ENCODE measurements at places on chromosomes 1 and 21.

DNA sequence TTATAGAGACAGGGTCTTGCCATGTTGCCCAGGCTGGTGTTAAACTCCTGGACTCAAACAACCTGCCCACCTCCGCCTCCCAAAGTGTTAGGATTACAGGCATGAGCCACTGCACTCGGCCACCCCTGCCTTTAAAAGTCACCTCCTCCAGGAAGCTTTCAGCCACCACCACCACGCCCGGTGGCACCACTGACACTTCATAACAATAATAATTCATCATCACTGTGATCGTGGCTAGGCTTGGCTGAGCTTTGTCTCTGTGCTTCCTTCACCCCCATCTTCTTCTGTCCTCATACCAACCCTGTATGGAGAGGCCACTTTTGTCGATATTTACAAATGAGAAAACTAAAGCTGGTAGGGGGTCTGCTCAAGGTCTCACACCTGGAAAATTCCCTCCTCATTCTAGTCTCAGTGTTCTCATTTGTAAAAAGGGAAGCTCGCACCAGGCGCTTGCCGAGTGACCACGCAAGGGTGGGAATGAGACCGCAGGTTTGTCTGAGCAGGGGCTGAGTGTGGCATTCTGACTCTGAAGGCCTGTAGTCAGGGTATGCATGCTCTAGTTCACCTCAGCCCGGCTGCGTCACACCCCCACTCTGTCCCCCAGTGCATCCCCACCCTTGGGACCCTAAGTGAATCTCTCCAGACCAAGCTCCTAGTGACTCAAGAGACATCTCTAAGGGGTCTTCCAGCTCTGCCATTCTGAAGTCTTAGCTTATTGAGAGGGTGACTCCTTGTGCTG, 12.9 kb upstream of the EPHA2 start:
- DNase-seq: no peak

GRCh38 chr1:178093951-178094738, at the start of gene RASAL2:
Gene RASAL2 (plus strand): TSS chr1:178094104. CDS start chr1:178094493, 389 bp downstream.
- DNase-seq: no peak

DNA sequence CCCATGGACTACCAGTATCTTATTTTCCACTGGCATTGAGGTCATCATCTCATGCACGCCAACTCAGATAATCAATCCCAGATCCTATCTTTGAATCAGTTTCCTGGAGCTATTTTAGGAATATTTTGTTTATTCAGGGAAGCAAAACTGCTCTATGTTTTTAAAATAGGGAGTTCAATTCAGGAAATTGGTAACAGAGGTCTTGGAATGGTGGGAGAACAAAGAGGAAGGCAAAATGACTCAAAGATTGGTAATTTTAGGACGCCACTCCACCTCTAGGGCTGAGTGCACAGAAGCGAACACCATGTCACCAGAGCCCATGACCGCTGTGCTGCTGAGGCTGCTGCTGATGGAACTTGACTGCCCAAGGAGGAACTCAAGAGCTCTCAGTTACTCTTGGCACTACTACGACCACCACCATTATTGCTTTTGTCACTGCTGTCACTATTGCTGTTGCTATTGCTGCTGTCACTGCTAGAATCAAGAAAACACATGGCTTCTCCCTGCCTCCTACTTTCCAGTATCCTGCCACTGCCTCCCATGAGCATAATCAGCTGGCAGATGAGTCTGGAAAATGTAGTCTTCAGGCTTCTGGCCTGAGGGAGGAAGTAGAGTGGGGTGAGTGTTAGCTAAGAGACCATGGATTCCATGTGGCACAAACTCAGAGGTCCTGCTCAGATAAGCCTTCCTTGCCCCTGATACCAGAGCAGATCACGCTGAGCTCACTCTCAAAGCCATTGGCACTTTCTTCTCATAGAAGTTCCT, 71.6 kb upstream of the CNIH3 start:
- DNase-seq: no peak

- DNase-seq: no peak
These were observed 40.4 kb upstream of the PIGC start for GRCh38 chr1:172484252-172484651.

- DNase-seq: no peak
These were observed 482 bp downstream of the GRIK1 start for GRCh38 chr21:29939104-29939923.

DNA sequence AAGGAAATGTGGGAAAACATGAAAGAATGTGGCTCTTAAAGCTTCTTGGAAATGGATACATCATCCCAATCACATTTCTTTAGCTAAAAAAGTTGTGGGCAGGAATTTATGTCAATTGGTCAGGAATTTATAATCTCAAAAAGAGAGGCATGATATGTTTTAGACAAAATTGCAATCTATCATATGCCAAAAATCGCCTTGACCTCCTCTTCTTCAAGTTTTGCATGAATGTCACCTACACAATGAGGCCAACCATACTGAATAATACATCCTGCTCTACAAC, 42.4 kb downstream of the ATP6V1G3 start:
- no peak for DNase-seq

DNA sequence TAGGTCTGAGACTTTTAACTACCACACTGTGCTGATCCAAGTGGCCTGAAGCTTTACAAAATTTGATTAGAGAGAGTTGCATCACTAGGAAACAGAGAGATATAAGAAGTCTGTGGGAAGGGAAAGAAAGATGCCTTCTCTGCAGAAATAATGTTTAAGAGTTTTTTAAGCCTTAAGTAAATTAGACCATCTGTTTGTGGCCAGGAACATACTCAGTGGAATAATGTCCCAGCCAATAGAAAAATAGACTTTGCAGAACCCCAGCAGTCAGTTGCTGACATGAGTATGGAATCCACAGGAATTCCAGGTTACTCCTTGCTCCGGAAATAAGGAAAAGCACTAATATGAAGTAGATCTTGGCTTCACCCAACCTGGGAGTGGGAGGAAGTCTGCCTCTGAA, 144.8 kb downstream of the ST6GALNAC5 start:
- DNase-seq: no peak

GRCh38 chr1:177413982-177414596, 243.3 kb downstream of the BRINP2 start:
- no peak for DNase-seq

DNA sequence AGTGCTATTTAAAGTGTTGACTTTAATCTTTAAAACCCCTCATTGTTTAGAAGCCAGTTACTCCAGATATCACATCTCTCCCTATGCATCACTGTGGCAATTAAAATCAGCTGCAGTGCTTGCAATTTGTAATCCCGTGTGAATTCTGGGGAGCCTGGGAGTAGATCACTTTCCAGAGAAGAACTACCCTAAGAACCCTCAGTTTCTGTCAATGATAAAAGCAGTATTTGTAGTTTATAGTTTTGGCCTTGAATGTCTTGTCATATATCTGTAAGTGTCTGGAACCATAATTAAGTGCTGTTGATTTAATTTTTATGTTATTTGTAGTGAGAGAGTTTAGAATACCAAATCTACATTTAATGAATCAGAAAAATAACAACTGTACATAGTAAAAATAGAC, 5.5 kb upstream of the SPAG17 start:
- DNase-seq: no peak

DNA sequence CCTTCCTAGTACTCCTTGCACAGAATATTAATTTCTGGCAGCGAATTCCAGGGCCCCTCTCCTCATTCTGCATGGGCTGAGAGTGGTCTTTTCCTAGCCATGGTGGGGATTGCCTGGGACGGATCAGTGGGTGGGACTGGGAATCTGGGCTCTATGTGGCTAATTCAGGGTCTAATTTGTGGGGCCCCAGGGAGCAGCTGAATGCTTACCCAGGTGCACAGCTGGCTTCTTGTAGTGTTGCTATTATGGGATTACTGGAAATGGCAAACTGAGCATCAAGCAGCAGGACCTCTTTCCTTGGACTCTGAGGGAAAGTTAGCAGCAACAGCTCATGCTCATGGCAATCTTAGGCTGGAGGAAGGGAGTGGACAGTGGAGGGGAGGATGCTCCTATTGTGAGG, 187.1 kb upstream of the CACNA1E start:
- no peak for DNase-seq

GRCh38 chr1:161743231-161743630, 6.4 kb upstream of the DUSP12 start:
- no peak for DNase-seq

DNA sequence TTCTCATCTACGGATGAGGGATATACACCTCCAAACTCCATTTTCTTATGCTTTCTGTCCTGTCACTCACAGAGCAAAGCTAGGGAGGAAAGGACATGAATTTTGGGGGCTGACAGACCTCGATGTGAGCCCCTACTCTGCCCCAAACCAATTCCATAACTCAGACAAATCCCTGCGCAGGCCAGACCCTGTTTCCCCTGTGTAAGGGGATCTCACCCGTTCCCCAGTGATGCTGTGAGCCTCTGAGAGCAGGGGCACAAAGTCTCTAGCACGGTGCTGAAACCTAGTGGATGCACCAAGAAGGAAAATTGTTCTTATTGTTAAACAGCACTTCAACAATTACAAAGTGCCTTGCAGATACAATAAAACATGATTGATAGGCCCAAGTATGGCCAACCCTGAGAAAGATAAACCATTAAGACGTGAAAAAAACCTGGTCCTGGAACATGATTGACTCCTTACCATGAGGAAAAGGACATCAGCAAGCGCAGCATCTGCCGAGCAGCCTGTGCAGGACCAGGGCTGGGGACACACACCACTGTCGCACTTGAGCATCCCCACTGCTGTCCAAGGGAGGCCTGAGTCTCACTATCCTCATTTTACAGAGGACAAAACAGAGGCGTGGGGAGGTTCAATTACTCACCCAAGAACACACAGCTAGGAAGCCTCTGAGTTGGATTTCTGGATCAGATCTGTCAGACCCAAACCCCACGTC, 137.8 kb downstream of the GLIS1 start:
- DNase-seq: no peak

- no peak for DNase-seq
These were observed 182.3 kb downstream of the RRAGC start for GRCh38 chr1:38677311-38677710.

DNA sequence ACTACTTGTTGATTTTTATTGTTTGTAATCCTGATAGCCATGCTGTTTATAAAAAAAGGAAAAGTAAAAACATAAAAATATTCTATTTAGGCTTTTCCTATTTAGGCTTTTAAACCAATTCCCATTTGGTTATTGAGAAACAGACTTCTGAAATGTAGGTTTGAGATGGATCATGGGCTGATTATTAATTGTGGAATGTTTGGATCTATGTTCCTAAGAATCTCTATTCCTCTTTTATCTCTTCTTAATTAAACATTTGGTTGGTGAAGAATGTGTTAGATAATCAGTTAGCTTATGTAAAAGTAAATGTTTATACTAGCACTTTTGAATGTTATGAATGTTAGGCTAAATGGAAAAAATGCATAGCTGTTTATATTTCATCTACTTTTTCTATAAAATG, 97.4 kb downstream of the ATF6 start:
- DNase-seq: no peak

GRCh38 chr21:42753804-42754203, 100.4 kb downstream of the PDE9A start:
- DNase-seq: no peak

DNA sequence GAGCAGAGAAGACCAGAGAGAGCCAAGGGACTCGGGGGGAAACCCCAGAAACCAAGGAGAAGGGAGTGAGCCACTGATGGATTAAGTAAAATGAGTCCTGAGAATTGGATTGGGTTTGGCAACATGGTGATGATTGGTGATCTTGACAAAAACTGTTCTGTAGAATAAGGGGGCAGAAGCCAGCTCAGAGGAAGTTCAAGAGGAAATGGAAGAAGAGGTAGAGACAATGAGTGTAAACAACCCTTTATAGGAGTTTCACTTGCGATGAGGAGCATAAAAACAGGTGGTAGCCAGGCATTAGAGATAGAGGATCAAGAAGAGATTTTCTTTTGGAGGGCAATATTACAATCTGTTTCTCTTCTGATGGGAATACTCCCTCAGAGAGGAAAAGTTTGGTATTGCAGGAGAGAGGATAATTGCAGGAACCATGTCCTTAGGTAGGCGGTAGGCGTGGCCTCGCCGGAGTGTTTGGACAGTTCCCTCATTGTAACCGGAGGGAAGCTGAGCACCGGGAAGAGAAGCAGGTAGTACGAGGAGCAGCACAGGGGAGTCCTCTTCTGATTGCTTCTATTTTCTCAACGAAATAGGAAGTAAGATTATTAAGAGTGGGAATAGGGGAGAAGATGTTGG, 68.4 kb upstream of the TENT5C start:
- no peak for DNase-seq

DNA sequence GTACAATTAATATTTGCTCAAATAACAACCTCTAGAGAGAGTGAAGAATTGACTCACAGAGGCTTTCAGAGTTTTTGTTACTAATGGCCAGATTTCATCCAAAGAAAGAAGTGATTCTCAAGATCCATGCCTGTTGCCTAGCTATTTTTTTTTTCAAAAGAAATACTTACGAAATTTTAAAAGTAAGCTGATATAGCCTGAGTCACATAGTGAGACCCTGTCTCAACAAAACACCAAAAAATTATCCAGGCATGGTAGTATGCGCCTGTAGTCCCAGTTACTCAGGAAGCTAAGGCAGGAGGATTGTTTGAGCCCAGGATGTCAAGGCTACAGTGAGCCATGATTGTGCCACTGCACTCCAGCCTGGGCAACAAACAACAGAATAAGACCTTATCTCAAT, 14.6 kb downstream of the PALMD start:
- DNase-seq: no peak

DNA sequence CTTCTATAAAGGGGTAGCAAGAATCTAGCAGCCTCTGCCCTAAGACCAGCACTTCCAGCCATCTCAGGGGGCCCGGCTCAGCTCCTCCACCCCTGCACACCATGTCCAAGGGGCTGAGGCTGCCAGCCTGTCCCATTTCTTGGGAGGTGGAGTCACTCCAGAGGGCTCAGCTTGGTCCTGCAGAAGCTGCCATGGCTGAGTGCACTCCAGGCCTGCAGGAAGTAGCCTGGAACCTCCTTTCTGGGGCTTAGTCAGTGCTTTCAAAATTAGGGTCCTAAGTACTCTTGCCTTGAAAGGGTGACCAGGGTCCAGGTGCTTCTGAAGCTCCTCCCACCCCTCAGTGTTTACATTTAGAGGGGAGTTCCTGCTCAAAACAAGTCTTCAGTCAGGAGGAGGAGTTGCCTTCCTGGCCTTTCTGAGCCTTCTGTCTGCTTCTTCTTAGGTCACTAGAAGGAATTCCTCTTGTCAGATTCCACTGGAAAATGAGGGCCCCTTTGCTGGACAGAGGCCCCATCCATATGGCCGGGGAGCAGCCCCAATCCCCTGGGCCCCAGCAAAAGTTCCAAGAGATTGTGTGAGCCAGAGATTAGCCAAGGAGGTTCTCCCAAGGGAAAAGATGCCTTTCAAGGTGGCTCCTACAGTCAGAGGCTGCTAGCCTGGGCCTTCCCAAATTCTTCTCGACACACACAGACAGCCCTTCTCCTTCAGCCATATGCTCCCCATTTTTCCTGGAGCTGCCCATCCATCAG, 128.1 kb upstream of the VAMP3 start:
- no peak for DNase-seq

GRCh38 chr1:2213576-2214505, 14.3 kb upstream of the SKI start:
- no peak for DNase-seq

GRCh38 chr1:110070671-110071242, at the start of gene ALX3:
Gene ALX3 (minus strand): TSS chr1:110070672. CDS start chr1:110070612, 60 bp downstream.
- DNase-seq: no peak

- no peak for DNase-seq
These were observed 15.2 kb downstream of the C21orf58 start for GRCh38 chr21:46308431-46308830.

- no peak for DNase-seq
These were observed 31.4 kb downstream of the CLCA1 start for GRCh38 chr1:86499987-86500593.

GRCh38 chr1:27102134-27102706, 52.7 kb downstream of the SLC9A1 start:
- DNase-seq: no peak

- DNase-seq: no peak
These were observed 77.6 kb upstream of the CHRM3 start for GRCh38 chr1:239308701-239309333.
